ENCODE measurements at places on chromosomes 4 and X. TPM values are rescaled to one million over a fixed set of nuclear protein-coding genes. Genes with fewer than 3 reads are reported as not detected.
A peak's percentile ranks its signal among the peaks of the same experiment; 100 is the strongest.

DNA sequence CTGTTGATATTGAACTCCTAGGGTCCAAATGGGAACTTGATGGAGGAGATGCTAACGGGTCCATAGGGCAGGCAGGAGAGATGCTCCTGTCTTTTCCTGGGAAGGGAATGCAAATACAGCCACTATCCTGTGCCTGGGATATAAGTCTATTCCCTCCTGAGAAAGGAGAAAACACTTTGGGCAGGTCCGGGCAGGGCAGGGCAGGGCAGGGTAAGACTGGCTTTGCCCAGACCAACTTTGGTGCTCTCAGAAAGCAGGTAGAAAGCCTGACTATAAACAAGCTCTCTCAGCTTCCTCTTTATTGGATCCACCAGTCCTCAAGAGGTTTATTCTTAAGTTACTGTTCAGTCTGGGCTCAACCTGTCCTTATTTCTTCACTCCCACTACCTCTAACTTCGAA is 232.3 kb downstream of the PTTG2 start:
- no peak for DNase-seq

DNA sequence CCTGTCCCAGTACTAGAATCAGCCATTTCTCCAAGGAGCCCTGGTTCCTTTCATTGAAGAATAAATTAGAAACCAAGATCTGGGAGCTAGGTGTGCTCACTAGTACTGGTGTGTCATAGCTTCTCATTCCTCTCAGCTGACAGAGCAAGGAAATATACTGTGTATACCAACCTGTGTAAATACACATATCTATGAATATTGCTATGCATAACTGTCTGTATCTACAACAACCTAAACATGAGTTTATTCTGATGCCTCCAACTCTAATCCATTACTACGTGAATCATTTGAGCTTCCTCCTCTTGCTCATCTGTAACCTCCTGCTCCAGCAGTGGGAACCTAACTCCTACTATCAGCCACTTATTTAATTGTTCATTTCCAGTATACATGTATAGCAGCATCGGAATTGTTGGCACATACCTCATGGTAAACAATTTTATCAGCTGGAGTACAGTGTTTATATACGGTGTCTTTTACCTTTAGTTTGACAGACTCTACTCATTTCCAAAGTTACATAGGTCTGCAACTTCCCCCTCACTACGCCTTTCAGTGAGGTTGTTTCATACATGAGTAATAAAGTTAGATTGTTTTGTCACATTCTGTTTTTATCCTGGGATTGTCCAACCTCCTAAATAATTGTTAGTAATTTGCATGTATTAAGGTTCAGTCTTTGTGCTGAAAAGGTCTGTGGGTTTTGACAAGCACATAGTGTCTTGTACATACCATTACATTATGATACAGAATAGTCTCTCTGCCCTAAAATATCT is 7.1 kb upstream of the SCRG1 start:
- DNase-seq, result no peak

DNA sequence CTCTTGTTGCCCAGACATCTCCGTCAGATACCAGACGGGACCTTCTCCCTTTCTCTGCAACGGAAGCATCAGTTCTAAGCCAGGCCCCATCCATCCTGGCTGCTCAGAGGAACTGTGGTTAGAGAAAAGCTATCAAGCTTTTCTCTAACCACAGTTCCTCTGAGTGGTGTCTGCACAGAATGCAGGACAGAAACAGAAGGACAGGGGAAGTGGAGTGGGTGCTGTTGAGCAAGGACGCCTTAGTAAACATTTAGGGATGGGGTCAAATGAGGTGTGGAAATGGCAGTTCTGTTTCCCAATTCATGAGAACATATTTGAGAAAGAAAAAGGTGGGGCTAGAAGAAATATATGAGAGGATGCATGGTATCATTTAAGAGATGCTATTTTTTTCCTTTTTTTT is 283.8 kb downstream of the CRLF2 start:
- no peak for DNase-seq

- DNase-seq, result no peak
Measured at GRCh38 chr4:54109241-54110018, 9.5 kb downstream of the GSX2 start.

DNA sequence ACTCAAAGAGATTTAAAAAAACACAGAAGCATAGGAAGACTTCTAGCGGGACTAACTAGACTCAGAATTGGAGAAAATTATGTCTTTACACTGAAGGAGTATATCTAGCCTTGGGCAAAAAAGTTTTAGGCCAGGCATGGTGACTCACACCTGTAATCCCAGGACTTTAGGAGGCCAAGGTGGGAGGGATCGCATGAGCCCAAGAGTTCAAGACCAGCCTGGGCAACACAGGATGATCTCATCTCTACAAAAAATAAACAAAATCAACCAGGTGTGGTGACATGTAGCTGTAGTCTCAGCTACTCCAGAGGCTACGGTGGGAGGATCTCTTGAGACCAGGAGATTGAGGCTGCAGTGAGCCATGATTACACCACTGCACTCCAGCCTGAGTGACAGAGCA is 99.5 kb downstream of the NEUROG2 start:
- no peak for DNase-seq

DNA sequence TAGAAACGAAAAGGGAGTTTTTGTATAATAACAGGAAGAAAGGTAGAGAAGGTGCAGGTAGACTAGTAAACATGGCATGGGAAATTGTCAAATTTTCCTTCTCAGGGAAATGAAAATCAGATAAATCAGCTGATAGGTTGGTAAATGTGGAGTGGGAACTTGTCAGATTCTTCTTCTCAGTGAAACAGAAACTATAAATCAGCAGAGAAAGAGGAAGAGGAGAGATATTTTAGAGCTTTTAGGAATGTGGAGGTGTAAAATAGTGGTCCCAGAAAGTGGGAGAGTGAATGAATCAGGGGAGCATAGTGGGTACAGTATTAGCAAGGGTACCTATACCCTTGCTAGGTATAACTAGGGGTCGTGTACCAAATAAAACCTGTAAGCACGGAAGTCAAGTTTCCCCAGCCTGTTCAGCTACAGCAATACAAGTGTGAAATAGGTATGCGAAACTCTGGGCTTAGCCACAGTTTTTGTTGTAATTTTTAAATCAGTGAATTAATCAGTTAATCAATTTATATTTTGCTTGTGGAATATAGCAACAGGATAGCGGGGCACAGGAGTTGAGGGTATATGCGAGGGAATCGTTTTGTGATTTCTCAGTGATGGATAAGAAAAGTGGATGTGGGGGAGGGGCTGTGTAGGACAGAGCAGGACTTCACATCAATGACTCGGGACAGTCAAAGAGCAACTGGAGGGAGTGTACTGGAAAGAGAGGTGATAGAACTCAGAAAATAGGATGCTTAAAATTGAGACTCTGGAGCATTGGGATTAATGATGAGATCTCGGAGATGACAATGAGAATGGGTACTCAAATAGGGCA is 561.5 kb downstream of the INPP4B start:
- no peak for DNase-seq

DNA sequence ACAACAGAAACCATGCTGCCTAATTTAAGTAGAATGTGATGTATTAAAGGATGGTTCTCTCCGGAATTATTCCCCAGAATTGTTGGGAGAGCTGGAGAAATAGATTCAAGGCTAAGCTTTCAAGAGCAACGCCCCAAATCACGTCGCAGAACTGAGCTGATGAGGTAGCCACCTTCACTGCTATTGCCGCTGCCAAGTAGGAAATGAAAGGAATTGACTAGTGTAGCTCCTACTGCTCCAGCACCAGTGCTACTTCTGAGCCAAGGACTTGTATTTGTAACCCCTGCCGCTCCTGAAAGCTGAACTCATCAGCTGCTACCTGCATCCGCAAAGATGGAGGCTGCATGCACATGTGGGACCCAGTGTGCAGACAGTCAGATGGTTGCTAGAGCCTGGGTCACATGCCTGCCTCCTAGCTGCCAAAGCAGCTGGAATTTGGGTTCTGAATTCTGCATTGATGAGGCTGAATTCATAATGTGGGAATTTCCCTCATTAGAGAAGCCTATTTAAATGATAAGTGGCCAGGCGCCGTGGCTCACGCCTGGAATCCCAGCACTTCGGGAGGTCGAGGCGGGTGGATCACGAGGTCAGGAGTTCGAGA is 173.9 kb downstream of the PDGFRA start:
- DNase-seq, result no peak

- peak; percentile 64 for DNase-seq
Measured at GRCh38 chr4:105145903-105146275, 787 bp upstream of the TET2 start.

DNA sequence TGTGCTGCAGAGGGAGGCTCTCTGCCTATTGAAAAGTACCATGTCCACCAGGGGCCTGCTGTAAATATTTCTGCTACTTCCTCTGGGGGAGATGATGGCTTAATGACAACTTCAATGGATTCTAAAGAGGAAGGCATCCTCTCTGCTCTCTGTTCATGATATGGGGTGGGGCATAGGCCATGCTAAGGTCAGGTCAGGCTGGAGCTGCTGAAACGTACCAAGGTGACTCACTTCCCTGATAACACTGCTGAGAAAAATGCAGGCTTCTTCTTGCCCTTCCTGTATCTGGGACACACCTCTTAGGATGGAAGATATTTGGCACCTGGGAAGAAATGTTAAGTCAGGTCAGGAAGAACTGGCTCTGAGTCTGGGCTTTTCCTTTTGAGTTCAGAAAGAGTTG is 31.5 kb downstream of the HS3ST1 start:
- no peak for DNase-seq

DNA sequence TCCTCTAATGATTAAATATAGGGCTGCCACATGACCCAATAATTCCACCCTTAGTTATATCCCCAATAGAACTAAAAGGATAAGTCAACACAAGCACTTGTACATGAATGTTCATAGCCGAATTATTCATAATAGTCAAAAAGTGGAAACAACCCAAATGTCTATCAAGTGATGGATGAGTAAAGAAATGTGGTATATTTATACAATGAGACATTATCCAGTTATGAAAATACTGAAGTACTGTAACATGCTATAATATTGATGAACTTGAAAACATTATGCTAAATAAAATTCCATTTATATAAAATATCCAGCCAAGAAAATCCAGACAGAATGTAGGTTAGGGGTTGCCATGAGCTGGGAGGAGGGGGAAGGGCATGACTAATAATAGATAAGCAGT is 436.7 kb upstream of the AADAT start:
- DNase-seq, result no peak

DNA sequence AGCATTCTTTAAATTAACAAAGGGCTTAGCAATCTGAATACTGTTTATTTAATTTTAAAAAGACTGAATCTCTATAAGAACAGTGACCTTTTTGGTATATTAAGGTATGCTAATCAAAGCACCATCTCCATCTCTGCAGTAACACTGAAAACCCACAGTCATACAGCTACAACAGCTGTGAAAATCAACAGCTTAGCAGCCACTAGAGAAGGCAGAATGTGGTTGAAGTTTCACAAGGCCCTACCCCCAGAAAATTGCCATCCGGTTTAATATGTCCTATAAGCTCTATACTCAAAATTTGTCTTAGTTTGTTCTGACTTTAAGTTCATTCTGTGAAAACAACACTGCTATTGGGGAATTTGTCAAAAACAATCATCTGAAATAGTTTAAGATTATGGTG is 128.7 kb downstream of the OPHN1 start:
- no peak for DNase-seq

GRCh38 chr4:142752202-142752786 is 93.8 kb downstream of the INPP4B start:
- DNase-seq, result no peak

DNA sequence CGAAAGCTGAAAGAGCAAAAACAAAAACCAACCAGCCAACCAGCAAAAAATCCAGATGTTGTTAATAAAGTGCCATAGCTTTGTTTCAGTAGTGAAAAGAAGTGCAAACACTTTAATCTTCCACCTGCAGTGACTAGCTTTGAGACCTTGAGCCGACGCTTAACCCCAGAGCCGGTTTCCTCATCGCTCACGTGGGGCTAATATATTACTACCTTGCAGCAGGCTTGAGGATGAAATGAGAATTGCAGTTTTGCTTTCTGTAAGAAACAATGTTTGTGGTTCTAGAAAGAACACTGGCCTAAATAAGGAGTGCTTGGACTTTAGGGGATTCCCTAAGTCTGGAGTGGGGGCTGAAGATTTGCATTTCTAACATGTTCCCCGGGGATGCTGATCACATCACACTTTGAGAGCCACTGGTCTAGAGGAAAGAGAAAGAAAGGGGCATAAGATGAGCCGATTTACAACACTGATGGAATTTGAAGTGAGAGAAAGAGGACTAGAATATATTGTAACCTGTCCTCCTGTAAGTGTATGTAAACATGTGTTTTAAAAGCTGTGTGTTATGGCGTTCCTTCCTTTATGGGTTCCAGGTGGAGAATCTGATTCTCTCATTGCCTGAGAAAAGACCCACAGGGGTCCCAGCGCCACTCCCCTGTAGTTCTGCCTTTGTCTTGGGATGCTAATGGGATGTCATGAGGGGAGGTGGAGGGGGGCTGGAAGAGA is 1.4 kb downstream of the FGF2 start:
- DNase-seq, result no peak

DNA sequence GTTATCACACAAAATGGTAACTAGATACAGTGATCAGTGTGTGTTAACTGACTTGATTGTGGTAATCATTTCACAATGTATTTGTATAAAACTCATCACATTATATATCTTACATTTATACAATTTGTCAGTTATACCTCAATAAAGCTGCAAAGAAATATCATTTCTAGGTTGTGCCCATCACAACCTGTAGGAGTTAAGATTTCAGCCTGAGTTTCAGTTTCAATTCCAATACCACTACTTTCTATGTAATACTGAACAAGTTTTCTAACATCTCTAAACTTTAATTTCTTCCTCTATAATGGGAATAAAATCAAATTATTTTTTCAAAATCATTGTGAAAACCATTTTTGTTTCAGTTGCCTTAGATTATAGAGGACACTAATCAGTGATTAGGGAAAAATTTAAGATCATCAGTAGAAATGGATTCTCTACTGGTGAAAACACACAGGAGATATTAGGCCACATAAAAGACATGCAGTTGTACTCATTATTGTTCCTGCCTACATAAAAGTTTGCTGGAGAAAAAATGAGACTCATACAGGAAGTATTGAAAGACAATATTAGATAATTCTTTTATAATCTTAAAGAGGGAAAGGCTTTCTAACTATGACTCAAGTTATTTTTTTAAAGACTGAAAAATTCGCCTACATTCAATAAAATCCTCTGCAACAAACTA is 18.4 kb upstream of the TBC1D1 start:
- no peak for DNase-seq

- no peak for DNase-seq
Measured at GRCh38 chr4:127045861-127046260, 586.9 kb upstream of the INTU start.

The MYOZ2 gene
- not detected for total RNA-seq

The MEPE gene
- total RNA-seq, result not detected

The NEIL3 gene
- 1.1 TPM for total RNA-seq

The SLC38A5 gene
- total RNA-seq, result 15.9 TPM

The ZDHHC15 gene
- total RNA-seq, result 1.8 TPM

The PQBP1 gene
- 55.0 TPM for total RNA-seq

The TMEM156 gene
- total RNA-seq, result 0.62 TPM

All from lower lobe of right lung (tissue), 2 donors.